ENCODE measurements at places on chromosomes 7 and 10.

- peak; percentile 24 for DNase-seq
Observed at GRCh38 chr7:34675749-34676374, 17.8 kb downstream of the NPSR1 start.

DNA sequence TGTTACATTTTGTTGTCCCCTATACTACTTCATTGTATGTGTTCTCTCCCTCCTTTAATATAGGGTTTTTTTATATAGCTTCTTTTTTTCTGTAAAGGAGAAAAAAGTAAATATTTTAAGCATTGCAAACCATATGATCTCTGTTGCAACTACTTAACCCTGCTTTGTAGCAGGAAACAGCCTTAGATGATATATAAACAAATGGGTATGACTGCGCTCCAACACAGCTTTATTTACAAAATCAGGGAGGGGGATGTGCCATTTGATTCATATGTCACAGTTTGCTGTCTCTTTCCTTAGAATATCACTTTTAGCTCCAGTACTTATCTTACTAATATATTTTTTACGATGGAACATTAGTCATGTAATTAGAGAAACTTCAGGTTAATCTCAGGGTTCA is 155.2 kb upstream of the GNAI1 start:
- no peak for DNase-seq

- DNase-seq, result no peak
Observed at GRCh38 chr10:128950916-128951275, 516.1 kb upstream of the MGMT start.

- no peak for DNase-seq
Observed at GRCh38 chr10:105189463-105189800, 548.3 kb downstream of the SORCS3 start.

- DNase-seq, result no peak
Observed at GRCh38 chr10:16491933-16492332, 29.7 kb downstream of the C1QL3 start.

GRCh38 chr10:132005147-132005546 is 23.4 kb upstream of the BNIP3 start:
- no peak for DNase-seq

GRCh38 chr10:44278837-44279324 is 106.0 kb downstream of the CXCL12 start:
- DNase-seq, result no peak

DNA sequence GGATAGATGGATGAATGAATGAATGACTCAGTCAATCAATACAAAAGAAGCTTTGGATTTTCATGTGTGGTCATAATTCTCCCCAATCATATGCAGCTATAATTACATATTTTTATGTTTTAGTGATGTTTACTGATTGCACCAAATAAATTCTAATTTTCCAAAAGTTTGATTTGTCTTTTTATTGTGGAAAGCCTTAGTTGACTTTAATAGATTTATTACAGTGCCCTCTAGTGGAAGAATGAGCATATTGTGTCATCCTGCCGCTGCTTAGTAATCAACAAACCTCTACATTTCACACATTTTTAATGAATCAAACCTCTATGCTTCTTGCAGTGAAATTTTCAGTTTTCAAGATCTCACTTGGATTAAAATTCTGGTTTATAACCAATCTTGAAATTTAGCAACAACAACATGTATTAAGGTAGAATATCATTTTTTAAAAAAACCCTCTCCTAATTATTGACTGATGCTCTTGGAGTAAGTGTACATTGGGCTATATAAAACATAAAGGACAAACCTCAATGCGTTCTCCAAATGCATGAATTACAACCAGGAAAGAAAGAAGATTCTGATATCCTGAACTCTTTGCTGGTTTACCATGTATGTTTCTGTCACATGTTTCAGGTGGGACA is 55.6 kb upstream of the PNLIP start:
- peak; percentile 57 for DNase-seq

DNA sequence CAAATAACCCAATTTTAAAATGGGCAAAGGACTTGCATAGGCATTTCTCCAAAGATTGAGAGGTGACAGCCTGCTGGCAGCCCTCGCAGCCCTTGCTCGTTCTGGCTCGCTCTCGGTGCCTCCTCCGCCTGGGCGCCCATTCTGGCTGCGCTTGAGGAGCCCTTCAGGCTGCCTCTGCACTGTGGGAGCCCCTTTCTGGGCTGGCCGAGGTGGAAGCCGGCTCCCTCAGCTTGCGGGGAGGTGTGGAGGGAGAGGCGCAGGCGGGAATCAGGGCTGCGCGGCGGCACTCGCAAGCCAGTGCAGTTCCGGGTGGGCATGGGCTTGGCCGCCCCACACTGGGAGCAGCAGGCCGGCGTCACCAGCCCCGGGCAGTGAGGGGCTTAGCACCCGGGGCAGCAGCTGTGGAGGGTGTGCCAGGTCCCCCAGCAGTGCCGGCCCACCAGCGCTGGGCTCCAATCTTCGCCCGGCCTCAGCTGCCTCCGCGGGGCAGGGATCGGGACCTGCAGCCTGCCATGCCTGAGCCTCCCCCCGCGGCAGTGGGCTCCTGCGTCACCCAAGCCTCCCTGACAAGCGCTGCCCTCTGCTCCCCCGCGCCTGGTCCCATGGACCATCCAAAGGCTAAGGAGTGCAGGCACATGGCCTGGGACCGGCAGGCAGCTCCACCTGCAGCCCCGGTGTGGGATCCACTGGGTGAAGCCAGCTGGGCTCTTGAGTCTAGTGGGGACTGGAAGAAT is 54.0 kb upstream of the GALNT17 start:
- no peak for DNase-seq

GRCh38 chr7:149783386-149784250 is 10.2 kb upstream of the ZNF467 start:
- DNase-seq, result no peak

- no peak for DNase-seq
Observed at GRCh38 chr7:64184376-64184775, 22.6 kb upstream of the ZNF735 start.

DNA sequence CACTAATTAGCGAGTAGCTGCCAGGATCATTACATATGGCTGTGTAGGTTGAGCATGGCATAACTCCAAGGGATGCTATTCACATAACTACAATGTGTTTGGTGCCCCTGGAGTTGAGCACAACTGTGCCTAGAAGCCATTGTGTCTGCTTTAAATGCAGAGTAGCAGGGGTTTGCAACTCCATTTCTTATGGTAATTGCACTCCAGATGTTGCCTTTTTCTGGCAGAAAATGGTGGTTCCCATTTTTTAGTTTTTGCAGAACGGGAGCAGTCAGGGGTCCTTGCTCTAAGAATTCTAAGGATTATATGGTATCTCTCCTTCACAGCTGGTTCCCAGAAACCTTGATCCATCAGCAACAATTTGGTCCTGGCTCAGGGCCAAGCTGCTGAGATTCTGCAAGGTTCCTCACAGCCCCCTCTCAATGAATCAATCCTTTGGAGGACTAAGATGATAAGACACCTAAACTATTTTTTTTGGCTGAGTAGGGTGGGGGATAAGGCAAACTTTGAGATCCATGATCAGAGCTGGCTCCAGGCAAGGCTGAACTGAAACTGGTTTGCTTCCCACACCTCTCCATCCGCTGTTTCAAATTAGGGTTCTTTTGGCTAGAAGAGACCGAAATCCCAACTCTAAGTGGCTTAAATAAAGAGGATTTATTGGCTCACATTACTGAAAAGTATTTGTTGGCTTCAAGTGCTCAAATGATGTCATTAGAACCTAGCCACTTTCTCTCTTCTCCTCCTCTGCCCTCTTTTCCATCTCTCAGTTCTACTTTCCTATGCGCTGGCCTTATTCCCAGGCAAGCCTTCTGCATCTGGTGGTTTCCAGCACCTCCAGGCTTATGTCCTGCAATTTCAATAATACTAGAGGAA is 97.5 kb upstream of the CCDC6 start:
- DNase-seq, result no peak

DNA sequence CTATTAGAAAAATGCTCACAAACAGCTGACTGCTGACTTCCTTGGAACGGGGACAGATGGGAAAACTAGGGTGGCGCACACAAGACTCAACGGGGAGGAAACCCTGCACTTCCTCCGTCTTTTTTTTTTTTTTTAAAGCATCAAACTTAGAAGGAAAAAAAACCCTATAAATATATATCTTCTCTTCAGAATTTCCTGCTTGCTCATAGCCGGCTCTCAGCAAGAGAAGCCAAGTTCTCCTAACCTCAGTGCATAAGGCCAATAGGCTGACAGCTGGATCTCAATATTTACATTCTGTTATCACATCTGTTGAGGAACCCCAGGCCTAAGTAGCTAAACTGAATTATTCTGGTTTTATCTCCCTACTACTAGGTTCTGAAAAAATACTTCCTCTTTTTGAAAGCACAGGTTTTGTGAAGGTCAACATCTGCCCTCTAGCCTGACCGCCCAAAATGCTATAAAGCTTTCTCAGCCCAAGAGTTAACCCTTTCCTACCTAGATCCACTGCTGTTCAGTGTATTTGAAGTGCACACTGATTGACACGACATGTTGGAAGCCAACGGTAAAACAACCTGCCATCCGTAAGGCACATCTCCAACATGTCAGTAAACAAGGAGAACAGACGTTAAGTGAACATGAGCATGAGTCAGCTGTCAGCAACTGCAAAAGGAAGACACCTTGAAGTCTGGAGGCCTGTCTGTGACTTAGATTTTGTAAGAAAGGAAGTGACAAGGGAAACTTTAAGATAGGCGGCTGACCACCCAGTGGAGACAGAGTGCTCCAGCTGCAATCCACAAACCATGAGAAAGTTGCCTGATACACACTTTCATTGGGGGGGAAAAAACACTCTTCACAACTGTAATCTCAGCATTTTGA is 83.8 kb downstream of the EBLN1 start:
- peak; percentile 97 for DNase-seq

GRCh38 chr10:113609704-113610108 is 54.1 kb downstream of the NRAP start:
- no peak for DNase-seq

- DNase-seq, result no peak
Observed at GRCh38 chr10:110647136-110647430, 2.9 kb downstream of the RBM20 start.

- no peak for DNase-seq
Observed at GRCh38 chr10:10959666-10960065, 58.0 kb upstream of the CELF2 start.

DNA sequence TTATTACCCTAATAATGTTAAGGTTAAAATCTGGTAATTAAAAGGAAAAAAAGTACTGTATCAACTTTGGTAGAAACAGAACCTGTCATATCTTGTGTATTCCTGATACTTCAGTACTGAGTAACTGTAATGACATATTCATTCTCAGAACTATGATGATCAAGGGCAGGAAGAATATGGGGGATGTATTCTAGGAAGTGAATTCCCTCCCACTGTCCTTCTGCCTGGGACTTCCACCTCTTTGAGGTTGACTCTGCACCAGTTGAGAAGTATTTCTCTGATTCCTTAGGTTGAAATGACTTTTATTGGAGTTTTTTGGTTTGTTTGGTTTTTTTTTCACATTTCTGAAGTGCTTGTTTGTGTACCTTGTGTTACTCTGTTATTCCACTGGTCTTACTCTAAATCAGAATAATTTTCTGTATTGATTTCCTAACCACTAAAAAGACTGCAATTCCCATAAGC is 36.9 kb downstream of the WASL start:
- DNase-seq, result peak; percentile 61

DNA sequence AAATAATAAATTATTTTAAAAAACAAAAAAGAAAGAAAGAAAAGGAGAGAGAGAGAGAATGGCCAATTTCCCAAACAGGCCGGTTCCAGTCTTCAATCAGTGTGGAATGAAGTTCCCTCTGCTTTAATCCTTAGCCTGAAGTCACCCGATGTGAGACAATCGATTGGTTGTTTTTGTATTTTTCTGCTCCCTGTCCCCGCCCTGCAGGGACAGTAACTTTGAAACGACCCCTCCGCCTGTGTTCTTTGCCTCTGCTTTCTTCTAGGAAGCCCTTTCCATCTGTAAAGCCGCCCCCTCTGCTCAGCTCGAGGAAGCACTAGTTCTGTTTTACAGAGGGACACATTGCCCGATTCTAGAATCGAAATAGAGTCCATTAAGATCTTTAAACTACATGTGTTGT is 33.4 kb downstream of the FOXL3 start:
- DNase-seq, result no peak

- DNase-seq, result no peak
Observed at GRCh38 chr7:154564676-154565075, 438.2 kb downstream of the PAXIP1 start.

DNA sequence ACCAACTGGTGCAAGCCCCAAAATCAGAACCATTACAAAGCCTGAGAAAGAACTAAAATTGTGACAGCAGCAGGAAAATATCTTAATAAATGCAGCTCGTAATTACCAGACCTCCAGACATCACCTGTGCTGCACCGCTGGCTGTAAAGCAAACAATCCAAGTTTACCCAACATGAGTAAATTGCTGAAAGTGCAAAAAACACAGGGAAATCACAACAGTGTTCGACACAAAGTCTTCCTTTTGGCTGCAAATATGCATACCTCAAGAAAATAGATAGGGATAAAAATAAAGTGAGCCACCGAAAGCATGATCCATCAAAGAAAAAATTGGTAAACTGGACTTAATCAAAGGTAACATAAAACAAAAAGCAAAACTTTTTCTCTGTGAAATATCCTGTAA is 101.7 kb downstream of the SLC16A9 start:
- DNase-seq, result no peak

- DNase-seq, result no peak
Observed at GRCh38 chr7:144408121-144408520, 4.6 kb upstream of the NOBOX start.

DNA sequence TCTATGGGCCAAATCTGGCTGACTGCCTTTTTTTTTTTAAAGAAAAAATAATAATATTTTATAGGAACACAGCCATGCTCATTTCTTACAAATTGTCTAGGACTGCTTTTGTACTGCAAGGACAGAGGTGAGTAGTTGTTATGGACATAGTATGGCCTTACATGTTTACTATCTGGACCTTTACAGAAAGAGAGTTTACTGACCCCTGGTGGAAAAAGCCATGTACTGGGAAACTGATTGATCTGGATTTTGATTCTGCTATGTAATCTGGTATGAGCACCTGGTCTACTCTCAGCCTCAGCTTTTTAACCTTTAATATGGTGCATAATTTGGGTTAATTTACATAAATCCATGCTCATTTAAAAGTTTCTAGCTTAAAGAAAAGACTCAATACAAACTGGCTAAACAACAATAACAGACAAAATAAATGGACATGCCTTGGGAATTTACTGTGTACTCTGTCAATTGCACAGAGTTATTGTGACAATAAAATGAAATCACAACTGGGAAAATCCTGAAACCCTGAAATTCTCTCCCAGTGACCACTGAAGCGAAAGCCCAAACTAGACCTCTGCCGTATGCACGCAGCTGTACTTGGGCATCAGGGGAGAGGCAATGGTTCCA is 260.7 kb downstream of the BMPER start:
- peak; percentile 19 for DNase-seq
